Amygdala (tissue), 56 donors: ENCODE measurements at places on chromosomes 5 and 9.

DNA sequence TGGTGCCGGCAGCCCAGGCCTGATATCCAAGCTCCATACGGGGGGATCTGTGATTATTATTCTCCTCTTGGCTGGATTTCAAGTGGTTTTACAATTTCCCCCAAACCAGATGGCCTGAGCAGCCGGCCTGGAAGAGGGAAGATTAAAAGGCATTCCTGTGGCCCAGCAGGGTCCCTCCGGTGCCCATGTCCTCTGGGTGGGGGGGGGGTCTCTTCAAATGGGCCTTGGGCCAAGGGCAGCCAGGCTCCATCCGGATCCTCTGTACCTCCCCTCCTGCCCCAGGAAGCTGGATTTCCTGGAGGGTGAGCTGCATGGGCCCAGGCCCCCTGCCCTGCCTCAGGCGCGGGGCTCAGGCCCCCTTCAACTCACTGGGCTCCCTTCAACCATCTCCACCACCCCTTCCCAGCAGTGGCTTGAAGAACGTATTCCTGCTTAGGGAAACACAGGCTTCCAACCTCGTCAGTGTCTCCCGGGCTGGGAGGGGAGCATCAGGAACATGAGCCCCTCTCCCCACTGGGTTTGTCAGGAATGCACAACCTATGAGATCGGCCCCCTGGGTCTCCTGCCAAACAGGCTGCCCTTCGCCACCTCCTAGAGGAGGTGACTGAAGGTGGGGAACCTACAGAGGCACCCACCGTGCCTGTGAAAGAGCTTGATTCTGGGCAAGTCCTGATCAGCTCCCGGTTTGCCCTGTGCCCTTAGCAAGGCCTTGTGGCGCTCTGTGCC is 62.9 kb upstream of the ORM1 start:
- no peak for DNase-seq

DNA sequence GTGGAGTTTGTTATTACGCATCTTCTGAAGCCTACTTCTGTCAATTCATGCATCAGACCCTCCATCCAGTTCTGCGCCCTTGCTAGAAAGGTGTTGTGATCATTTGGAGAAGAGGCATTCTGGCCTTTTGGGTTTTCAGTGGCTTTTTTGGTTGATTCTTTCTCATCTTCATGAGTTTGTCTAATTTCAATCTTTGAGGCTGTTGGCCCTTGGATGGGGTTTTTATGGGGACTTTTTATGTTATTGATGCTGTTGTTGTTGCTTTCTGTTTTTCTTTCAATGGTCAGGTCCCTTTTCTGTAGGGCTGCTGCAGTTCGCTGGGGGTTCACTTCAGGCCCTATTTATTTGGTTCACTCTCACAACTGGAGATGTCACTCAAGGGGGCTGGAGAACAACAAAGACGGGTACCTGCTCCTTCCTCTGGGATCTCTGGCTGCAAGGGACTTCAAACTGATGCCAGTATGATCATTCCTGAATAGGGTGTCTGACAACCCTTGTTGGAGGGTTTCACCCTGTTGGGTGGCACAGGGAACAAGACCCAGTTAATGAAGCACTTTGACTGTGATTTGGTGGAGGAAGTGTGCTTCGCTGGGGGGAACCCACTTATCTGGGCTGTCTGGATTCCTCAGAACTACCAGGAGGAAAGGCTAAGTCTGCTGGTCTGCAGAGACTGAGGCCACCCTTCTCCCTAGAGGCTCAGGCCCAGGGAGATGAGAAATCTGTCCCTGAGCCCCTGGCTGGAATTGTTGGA is 226.7 kb upstream of the PTGER4 start:
- no peak for DNase-seq

DNA sequence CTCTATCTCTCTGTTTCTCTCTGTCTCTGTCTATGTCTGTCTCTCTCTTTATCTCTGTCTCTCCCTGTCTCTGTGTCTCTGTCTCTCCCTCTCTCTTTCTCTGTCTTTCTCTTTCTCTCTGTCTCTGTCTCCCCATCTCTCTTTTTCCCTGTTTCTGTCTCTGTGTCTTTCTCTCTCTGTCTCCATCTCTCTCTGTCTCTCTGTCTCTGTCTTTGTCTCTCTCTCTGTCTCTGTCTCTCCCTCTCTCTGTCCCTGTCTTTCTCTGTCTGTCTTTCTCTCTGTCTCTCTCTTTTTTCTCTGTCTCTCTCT is 2.1 kb upstream of the SLC6A19 start:
- no peak for DNase-seq

DNA sequence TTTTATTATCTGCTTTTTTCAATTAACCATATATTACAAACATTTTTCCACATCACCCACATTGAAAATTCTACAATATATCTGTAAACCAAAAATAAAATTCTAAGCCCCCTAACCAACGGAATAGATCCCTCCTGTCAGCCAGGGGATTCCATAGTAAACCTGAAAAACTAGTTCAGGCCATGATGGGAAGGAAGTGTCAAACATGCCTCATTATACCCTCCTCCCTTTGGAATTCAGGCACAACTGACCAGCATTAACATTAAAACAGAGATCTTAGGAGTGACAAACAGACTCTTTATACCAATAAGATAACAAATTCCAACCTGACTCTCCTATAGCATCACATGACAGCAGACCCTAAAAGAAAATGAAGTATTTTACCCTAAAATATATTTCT is 113.7 kb upstream of the DMRT1 start:
- no peak for DNase-seq

GRCh38 chr5:141101059-141101458 is 786 bp downstream of the PCDHB3 start:
- no peak for DNase-seq

DNA sequence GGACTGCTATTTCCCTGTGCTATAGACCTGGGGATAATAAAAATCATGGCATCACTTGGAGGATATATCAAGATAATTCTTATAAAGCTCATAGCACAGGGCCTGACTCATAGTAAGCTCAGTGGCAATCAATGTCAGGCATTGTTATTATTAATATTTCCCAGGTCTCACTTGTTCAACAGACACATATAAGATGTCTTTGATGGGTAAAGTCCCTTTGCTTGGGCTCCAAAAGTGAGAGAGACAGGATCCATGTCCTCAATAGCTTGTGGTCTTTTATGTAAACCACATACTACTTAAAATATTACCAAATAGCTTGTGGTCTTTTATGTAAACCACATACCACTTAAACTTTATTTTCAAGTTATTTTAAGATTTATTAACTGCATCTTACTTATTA is 11.2 kb downstream of the SH3RF2 start:
- DNase-seq: no peak

DNA sequence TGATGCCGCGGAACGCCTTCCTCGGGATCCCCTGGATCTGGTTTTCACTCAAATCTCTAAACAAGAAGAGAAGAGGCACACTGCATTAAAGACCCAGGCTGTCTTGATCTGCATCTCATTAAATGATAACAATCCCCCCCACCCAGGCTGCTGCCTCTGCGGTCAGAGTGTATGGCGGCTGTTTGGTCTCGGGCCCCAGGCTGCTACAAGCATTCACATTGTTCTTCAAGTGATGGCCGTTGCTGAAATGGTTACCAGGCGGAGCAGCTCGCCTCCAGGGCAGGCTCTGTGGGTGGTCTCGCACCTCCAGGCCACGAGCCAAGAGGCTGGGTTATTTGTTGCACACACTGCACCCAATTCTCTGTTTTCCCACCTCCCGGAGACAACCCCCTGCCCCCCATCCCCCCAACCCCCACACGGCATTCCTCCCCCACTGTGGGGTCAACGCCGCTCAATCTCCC is 304.1 kb upstream of the PANK3 start:
- DNase-seq: no peak

GRCh38 chr9:124477211-124477647 is 27.0 kb downstream of the ADGRD2 start:
- DNase-seq: no peak

DNA sequence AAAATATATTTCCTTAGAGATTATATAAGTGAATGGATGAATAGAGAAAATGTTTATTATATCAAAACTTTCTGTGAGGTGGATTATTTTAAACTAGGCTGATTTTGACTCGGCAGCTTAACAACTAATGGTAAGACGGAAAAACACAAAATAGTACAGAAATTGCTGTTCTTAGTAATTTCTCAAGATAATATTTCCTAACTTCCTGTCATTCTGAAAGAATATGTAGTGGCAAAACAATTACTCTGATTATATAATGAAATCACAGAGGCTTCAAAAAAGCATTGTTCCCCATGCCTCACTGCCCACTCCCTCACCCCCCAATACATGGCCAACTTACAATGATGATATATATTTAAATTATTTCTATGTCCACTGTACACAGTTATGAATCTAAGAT is 85.4 kb downstream of the YTHDC2 start:
- no peak for DNase-seq

DNA sequence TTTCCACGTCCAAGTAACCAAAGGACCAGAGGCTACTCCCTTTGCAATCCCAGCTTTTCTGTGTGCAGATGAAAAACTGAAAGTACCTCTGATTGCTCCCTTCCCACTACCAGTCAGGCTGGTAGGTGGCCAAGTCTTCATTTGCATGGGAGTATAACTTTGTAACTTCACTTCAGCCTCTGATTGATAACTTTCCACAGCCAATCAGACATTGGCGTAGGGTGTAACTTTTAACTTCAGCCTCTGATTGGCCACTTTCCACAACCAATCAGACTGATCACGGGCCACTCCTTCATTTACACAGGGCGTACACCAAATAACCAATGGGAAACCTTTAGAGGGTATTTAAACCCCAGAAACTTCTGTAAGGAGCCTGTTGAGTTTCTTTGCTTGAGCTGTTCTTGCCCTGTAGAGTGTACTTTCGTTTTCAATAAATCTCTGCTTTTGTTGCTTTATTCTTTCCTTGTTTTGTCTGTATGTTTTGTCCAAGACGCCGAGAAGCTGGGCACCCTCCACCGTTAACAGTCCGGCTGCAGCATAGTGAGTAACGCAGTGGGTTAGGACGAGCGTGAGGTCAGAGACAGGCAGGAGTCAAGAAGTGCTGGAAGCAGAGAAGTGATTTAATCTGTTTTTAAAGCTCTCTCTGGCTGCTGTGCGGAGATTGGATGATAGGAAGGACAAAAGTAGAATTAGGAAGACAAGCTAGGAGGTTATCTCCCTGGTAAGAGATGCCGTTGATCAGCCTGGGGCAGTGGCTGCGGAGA is 3.5 kb upstream of the EXOSC2 start:
- DNase-seq: no peak

DNA sequence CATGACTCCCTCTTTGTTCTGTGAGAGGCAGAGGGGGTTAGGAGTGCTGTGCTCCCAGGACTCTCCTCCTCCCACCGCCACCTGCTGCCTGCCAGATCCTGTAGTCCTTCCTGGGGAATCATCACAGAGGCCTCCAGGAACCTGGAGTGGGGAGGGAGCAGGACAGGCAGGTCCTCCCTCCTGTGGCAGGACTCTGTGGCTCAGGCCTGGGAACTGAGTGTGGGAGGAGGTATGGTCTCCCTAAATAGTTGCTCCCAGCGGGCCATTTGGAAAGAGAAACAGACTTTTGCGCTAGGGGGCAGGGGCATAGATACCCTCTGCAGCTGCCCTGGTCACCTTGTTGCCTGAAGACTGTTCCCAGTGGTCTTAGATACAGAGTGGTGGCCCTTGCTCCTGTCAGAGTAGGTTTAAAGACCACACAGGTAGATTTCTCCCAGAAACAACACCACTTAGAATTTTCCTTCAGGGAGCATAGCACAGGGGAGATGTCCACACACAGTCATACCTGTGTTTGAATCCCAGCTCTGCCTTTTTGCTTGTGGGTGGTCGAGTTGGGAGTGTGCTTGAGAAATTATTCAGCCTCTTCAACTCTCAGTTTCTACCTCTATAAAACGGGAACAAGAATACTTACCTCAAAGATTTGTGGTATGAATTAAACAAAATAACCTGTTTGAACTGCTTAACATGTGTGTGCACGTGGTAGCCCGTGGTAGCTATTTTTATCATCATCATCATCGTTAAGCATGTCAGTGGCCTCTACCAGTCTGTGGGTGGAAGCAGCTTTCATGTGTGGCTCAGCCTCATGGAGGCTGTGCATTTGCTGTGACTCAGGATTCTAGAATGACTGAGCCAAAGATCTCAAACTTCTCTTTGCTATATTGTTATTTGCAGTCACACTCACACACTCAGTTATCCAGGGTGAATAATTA is 55.8 kb downstream of the SLC22A5 start:
- no peak for DNase-seq

- no peak for DNase-seq
These were observed 3.3 kb downstream of the MEF2C start for GRCh38 chr5:88879724-88880123.

DNA sequence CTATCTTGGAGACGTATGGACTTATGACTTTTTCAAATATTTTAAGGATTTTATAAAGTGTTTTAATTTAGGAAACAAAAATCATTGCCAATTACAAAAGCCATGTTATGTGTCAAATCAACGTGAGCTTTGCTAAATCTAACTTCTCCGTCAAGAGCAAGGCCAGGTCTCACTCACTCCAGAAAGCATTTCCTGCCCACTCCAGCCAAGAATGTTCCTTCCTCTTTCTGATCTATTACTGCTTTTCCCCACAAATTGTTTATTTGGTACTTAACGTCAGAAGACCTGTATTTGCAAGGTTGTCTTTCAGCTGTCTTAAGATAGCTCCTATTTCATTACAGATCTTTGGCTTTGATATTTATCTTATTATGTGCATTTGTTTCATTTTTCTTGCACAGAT is 193.5 kb upstream of the HAPLN1 start:
- DNase-seq: no peak

DNA sequence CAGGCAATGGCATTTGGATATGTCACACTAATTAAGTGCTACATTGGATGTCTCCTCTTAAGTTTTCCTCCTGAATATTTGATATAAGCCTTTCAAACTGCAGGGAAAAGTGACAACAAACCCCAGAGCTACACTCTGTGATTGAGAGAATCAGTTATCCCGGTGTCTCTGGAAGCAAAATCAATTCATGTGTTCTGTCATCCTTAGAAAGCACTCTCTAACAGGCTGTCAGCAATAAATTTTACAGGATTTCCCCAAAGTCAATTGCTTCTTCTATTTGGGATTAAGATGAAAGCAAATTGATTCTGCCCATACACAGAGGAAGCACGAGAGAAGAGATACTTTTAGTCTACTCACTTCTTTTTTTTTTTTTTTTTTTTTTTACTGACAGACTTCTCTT is 332.4 kb downstream of the CDH18 start:
- no peak for DNase-seq

DNA sequence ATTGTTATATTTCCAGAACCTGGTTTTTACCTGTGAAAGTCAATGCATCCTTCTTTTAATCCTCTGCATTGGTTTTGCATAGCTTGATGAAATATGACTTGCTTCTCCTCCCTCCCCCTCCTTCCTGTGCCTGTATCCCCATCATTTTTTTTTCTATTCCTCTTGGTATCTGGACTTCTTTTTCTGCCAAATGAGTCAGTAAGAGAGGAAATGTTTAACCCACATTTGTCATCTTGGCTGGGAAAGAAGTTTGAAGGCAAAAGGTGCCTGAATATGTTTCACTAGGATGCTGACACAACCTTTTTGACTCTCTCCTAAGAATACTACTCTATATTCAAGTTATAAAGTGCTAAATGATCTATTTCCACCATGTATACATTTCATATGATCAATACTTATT is 35.5 kb upstream of the CDKN2B start:
- DNase-seq: no peak

GRCh38 chr5:24849210-24849609 is 204.4 kb upstream of the CDH10 start:
- no peak for DNase-seq
